ENCODE measurements at places on chromosomes 7 and 10.

DNA sequence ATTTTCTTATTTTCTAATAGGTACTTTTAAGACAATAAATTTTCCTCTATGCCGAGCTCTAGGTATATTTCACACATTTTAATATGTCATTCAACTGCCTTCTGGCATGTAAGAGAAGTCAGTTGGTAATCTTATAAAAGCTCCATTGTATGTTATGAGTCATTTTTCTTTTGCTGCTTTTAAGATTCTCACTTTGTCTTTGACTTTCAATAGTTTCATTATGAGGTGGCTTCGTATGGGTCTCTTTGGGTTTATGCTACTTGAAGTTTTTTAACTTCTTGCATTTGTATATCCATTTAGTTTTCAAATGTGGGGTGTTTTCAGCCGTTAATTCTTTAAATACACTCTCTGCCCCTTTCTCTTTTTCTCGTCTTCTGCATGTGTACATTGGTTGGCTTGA is 80.5 kb downstream of the ABCA13 start:
- no peak for DNase-seq

DNA sequence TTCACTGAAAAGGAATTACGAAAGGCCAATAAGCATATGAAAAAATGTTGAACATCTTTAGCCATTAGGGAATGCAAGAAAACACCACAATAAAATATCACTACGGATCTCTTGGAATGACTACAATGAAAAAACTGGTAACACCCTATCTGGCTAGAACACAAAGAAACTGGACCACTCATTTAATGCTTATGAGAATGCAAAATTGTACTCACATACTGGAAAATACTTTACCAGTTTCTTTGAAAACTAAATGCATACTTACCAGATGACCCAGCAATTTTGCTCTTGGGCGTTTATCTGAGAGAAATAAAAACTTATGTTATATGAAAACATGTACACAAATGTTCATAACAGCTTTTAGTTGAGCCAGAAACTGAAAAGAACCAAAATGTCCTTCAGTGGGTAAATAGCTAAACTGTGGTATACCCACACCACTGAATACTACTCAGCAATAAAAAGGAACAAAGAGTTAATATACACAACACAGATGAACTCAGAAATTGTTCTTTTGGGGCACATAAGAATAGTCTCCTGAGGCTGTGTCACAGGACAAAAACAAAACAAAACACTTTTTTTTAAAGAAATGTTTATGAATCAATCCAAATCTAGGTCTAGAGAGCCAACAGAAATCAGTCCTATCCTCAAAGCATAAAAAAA is 23.5 kb downstream of the CNOT4 start:
- no peak for DNase-seq

GRCh38 chr10:124182088-124182541 is 88.7 kb upstream of the CHST15 start:
- peak; percentile 38 for DNase-seq

DNA sequence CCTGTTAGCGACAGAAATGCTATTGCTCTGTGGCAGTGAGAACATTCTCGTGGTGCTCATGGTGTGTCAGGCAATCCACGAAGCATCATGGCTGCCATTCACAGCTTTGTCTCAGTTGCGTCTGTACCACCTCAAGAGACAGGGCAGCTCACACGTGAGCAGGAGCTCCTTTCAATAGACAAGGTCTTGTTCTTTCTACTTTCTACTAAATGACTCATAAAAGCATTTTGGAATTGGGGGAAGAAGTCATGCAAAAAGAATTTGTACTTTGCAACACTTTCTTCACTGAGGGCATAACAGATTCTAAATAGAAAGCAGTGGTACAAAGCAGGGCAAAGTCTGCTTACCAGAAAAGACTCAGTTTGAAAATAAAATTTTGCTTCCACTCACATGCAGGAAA is 638.5 kb downstream of the PHTF2 start:
- DNase-seq, result peak; percentile 66

DNA sequence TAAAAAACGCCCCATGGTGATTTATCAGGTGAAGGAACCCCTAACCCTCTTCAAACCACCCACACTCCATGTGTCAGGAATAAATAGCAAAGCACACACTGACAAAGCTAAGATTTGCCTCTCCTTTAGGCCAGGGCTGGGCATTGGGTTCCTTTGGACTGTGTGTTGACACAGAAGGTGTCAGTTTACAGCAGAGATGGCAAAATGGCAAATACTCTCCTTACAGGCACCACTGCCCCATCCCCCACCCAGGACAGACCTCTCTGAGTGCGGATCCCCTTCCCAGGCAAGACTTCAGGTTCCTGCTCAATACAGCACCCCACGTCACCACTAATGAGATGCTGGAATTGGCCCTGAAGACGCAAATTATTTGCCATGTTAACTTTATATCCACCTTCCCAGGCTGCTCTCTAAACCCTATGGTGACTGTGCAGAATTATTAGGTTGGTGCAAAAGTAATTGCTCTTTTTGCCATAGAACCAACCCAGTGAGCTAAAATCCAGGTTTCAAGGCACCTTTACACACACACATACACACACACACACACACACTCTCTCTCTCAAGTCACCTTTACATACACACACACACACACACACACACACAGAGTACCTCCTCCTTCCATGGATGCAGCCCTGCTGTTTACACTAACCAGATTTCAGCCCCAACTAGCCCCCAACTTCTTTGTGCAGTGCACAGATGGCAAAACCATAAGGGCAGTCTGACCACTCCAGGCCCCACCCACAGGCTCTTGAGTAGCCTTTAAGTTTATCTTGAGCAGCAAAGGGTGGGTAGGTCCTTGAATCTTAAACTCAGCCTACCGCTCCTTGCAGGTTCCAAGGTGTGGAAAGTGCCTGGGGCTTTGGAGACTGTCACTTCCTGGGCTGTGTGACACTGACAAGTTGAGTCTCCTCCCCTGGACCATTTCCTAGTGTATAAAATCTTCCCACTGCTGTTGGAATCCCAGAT is 4.0 kb upstream of the ZCCHC24 start:
- DNase-seq, result no peak

DNA sequence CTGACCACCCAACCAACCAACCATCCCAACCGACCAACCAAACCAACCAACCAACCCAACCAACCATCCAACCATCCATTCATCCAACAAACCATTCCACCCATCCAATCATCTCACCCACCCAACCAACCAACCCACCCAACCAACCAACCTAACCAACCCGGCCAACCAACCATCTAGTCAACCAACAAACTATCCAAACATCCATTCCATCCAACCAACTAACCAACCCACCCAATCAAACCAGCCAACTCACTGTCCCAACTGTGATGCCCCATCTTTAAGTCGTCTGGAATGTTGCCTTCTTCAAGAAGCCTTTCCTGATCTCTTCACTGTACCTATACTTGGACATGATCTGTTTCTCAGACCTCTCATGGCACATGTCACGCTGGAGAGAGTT is 31.6 kb downstream of the MINDY4 start:
- no peak for DNase-seq

DNA sequence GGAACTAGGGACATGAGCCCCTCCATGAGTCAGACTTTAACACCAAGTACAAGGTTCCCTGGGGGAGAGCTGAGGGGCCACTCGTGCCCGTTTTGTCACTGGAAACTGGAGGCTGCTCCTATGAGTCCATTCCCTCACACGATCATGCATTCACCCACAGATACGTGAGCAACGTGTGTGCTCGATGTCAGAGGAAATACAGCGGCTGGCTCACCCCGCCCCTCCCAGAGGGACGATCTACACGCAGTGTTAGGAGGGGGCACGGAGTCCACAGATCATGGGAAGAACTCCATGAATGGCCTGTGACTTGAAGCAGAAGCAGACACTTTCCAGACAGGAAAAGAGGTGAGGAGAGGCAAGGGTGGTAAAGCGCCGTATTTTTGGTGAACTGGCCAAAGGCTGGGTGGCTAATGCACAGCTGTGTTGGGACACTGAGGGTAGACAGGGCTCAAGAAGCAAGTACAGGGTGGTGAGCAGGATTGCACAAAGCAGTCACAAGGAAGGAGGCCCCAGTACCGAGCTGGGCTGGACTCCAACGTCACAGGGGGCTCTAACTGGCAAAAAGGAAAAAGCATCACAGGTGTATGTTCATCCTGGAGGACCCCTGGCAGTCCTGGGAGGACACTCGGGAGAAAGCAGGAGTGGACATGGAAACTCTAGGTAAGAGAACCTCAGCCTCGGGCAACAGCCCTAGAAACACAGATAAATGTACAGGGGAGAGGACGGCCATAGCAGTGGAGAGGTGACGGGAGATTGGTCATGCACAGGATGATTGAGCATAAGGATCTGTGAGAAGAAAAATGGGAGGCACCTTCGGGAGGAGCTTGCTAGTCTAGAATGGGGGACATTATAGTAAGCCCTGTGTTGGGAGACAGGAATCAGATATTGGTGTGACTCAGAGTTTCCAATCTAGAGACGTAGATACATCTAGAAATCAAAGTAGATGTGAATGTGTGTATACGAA is 41.2 kb downstream of the TNS3 start:
- no peak for DNase-seq

GRCh38 chr10:5730766-5731165 is 46.1 kb downstream of the TASOR2 start:
- DNase-seq, result no peak

DNA sequence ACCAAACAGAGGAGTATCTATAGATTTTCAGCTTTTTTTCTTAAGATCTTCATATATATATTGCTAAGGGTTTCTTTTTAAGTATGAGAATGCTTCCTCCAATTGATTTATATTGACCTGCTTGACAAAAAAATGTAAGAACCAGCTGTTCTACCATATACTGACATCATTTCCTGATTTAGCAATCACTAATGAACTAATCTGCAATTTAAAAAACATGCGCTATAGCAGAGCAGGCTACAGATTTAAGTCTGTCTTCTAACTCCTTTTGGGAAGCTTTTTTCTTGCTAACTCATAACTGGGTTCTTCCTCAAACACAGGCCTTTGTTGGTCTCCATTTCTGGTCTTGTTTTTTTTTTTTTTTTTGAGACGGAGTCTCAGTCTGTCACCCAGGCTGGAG is 33.2 kb downstream of the ABCC2 start:
- no peak for DNase-seq

- no peak for DNase-seq
These were observed 69.0 kb upstream of the ZNF438 start for GRCh38 chr10:31100662-31101061.

DNA sequence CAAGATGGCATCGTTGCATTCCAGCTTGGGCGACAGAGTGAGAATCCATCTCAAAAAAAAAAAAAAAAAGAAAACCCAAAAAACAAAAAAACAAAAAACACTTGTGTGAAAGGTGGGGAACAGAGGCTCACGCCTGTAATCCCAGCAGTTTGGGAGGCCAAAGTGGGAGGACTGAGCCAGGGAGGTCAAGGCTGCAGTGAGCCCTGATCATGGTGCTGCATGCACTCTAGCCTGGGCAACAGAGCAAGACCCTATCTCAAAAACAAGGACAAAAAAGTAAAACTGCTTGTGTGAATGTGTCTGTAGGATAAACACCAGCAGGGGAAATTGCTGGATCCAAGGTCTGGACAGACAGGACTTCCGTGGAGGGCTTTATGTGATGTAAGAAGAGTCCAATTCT is 4.5 kb downstream of the PAOX start:
- DNase-seq, result no peak

DNA sequence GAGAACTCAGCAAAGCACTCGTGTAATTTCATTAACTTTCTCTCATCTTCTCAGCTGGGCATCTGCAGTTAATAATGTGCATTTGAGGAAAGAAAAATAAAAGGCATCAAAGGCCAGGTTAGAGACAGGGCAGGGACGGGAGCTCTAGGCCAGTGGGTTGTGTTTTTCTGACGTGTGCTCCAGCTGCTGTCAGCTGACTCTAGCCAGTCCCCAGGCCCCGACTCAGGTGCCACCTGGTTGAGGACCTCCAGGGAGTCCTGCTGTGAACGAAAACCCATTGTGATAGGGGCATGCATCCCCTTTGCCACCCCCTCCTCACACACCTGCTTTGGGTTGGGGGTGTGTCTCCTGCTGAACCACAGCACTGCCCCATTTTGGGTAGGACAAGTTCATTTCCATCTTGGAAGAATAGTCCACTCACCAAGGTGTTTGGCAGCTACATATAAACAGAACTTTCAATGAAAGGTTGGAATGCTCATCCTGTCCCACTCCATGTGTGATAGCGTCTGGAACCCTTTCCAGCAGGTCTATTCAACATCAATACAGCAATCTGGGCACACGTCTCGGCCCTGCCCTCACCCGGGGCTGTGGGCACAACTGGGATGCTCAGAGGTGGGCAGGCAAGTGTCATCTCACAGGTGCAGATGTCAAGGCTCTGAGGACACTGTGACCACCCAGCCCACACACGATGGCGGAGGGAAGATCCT is 146.1 kb upstream of the FAM20C start:
- no peak for DNase-seq

DNA sequence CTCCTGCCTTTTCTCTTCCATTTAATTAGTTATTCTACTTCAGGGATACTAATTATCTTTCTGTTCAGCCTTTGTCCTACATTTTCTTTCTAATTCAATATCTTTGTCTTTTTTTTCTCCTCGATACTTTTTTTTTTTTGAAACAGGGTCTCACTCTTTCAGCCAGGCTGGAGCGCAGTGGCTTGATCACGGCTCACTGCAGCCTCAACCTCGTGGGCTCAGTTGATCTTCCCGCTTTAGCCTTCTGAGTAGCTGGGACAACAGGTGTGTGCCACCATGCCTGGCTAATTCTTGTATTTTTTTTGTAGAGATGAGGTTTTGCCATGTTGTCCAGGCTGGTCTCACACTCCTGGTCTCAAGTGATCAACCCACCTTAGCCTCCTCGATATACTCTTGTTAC is 38.9 kb downstream of the CCSER2 start:
- DNase-seq, result no peak

GRCh38 chr7:84803979-84804378 is 382.9 kb downstream of the SEMA3D start:
- DNase-seq, result no peak

DNA sequence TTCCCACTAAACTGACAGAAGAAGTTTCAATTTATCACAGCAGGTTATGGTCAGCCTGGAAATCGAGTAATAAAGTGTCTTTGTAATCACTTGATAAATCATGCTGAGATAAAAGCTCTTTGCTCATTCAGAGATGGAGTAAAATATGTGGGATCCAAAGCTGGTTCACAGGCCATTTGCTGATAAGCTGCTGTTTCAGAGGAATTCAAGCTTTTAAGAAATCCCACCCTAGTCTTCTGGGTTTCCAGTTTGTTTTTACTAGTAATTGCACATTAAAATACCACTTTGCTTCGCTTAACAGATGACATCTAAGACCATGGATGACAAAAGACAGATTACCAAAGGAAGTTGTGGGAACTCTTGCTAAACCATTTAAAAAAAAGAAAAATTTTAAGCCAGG is 37.4 kb upstream of the CDK6 start:
- no peak for DNase-seq

DNA sequence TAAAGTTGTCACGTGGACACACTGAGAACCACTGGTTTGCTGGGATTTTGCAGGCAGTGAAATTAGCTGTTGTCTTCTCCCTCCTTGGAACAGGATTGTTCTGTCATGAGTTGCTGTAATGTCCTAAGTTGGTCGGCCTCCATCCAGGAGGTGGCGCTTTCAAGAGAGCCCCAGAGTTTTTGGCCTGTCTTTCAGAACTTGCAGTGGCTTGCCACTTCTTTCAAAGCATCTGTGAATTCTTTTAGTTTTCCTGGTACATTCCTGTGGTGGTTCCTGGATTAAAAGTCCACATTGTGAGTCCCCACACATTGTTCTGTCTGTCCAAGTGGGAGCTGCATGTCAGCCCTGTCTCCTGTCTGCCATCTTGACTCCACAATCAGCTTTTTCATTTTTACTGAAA is 133.8 kb downstream of the PON1 start:
- no peak for DNase-seq

GRCh38 chr10:122812751-122813150 is 32.9 kb downstream of the CUZD1 start:
- no peak for DNase-seq

All from islet precursor cell (in vitro differentiated cells).